Cardiac fibroblast (primary cell): ENCODE measurements at places on chromosomes 5 and 9.

- DNase-seq: no peak
Measured at GRCh38 chr5:134099939-134100282, 14.6 kb upstream of the TCF7 start.

GRCh38 chr5:62450259-62450658, 37.7 kb downstream of the IPO11 start:
- DNase-seq: no peak

DNA sequence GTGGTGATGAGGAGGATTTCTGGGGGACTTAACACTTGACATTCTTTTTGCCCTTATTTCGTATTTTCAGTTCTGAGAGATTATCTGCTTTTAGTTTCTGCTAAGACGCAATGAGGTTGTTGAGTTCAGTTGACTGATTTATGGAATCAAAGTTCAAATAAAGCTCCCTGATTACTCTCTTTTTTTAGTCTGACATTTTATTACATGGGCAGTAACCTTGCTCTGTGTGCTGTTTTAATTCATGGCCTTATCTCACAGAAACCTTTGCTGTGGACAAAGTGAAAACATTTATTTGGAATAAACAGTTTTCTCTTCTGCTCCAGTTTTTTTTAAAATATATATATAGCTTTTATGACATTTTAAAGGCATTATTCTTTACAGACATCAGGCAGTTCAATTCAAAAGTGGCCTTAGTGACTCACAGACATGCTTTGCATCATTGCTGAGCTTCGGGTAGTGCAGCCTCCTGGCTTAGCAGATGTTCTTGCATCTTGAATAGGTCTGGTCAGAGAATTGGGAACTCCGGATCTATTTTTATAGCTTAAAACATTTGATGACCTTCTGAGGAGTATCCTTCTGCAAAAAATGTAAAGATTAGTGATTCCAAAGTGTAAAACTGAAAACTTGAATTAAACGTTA, 162.9 kb downstream of the FAM170A start:
- no peak for DNase-seq

DNA sequence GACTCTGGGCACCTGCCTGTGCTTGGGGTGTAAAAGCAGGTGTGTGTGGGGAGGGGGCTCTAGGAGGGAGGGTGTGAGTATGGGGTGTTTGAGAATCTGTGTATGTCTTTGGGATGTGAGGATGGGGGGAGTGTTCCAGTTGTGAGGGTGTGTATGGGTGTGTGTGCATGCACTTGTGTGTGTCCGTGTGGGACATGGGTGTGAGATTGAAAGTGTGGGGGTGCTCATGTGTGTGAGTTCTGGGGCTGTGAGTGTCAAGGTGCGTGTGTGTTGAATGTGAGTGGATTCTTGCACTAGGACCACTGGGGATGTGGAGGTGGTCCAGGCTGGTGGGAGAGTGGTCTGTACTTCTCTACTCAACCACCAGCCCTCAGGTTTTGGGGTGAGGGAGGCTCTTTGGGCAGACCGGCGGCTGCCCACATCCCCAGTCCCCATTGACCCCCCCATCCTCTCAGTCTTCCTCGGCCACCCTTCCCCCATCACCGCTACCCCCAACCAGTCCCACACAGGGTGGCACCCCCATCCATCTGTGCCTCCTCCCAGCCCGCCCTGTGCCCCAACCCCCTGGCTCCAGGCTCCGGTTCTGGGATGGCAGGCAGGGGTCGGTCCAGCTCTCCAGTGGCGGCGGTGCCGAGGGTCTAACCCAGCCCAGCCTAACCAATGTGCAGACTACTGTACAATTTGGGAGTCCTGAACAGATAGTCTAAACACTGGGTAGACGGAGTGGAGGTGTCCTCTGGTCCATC, 31.5 kb downstream of the GOLGA2 start:
- no peak for DNase-seq

DNA sequence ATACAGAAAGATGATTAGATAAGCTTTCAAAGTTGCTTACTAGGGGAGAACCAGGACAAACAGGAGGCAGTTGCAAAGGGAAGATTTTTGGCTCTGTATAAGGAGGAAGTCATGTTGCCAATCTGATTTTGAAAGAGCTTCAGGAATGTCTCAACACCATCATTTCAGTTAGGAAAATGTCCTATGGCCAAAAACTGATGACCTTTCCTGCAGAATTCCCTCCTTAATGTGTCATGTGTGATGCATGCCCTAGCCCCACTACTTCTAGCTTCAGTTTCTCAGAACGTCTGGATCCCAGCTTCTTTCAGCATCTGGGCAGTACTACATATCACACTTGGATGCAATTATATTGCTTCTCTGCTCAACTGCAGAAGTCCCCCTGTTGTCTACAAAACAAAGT, 211.5 kb upstream of the NREP start:
- DNase-seq: peak; percentile 37

GRCh38 chr5:28685794-28686193, 1647.4 kb upstream of the CDH9 start:
- no peak for DNase-seq

DNA sequence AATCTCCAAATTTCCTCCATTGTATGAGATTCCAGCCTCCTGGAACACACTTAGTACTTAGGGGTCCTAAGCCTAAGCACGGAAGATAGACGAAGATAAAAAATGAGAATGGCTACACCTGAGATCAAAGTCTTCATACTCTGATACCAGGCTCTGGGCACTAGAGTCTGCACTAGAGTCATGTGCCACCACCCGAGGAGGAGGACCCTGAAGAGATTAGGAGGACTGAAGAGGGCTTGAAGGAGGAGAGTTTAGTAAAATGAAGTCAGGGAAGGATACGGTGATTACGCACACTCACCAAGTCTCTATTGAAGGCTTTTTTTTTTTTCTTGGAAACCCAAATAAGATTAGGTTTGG, 573 bp upstream of the SPATA24 start:
- no peak for DNase-seq

GRCh38 chr5:121746763-121747162, 104.9 kb upstream of the FTMT start:
- DNase-seq: no peak

- peak; percentile 57 for DNase-seq
Measured at GRCh38 chr5:136686192-136686872, 321.0 kb upstream of the TRPC7 start.

GRCh38 chr9:69001921-69002320, 12.0 kb downstream of the PRKACG start:
- no peak for DNase-seq

GRCh38 chr9:35619800-35620158, 1.6 kb upstream of the CD72 start:
- no peak for DNase-seq

DNA sequence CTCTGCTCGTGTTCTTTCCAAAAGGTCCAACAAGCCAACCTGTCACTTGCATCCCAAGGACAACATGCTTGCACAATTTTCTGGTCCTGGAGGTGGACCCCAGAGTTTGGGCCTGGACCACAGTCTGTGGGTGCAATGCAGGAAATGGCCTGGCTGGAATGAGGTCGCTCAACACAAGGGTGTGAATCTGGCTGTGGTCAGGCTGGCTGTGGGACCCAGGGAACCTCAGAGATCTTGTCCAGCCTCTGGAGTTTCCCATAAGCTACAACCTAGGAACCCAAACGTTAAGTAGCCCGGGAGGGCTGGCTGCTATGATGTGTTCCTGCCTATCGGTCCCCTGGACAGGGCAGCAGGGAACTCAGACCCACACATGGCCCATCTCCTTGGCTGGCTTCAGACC, 15.4 kb downstream of the TBC1D9B start:
- DNase-seq: no peak

DNA sequence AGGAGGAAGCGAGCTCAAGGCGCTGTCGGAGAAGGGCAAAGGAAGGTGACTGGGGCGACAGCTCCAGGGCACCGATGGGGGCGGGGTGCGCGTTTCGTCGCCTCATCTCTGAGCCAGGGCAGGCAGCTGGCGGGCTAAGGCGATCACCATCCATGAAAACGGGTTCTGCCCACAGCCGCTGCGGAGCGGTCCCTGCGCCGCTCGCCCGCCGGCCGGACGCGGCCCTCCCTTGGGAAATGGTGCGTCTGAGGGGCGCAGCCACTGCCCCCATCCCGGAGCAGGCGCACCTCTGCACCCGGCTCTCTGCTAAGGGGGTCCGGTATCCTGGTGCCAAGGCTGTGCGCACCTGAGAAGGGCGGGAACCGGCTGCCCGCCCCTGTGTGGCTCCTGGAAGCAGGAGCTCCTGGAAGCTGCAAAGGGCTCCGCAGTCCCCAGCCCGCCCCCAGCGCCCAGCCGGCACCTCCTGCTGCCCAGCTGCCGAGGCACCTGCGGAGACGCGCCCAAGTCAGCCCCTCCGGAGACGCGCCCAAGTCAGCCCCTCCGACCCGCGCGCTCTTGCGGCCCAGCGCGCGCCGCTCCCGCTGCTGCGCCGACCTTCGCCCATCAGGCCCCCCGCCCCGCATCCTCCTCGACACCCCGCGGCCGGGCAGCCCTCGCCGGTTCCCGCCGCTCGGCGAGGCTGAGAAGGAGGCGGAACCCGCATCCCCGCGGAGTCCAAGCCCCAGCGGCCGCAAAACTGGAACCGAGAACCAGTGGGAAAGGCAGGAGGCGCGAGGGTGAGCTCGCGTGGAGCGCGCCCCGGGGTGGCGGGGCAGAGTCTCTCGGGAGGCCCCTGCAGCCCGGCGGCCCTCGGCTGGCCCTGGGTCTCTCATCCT, 757 bp downstream of the ANKRD34B start:
- no peak for DNase-seq

DNA sequence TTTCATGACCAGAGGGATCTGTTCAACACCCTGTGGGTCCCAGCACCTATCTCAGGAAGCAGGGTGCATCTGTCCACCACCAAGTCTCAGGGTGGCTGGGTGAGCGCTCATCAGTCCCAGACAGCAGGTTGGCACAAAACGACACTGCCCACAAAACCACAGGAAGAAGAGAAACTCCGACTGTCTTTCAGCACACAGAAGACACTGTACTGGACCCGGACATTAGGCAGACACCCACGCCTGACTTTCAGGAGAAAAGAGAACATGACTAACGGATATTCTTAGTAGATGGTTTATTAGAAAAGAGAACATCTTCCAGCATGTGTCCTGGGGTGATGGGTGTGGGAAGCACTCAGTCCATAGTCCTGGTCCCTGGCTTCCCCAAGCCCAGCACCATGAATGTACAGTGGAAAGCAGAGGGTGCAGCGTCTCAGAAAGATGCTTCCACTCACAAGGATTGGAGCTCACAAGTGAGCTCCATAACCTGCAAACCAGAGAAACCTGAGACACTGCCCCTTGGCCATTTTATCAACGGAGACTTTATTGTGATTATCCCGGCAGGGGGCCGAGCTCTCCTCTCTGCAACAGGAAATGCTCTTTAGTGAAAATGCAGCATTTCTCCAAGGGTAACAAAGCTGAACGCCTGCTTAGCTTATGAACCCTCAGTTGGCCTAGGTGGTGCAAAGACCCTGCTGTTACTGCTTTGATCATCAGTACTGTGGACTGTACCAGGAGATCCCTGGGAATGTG, 35.8 kb upstream of the LCP2 start:
- DNase-seq: no peak

- peak; percentile 93 for DNase-seq
Measured at GRCh38 chr5:168656633-168657032, 77.5 kb upstream of the PANK3 start.

- peak; percentile 48 for DNase-seq
Measured at GRCh38 chr9:105341434-105342146, 97.1 kb downstream of the SLC44A1 start.

DNA sequence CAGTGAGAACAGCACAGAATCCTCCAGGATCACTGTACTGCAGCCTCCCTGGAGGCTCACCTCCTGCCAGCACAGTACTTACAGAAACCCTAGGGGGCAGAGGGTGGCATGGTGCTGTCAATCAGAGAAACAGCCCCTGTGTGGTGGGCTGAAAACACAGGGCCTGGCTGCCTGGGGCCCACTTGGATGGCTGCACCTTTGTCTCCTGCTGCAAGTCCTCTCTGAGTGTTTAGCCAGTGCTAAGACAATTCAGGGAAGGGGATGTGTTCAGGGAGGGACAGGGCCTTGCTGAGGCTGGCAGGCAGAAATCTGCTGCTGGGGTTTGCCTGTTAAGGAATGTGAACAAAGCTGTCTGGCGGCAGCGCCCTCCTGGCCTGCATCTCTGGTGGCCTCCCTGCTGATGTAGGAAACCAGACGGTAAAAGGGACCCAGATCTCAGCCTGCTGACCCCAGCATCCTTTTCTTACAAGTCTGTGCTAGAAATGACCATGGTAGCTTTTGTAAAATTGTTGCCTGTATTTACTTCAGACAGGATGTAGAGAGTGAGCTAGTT, 39.5 kb downstream of the PRRC2B start:
- no peak for DNase-seq

DNA sequence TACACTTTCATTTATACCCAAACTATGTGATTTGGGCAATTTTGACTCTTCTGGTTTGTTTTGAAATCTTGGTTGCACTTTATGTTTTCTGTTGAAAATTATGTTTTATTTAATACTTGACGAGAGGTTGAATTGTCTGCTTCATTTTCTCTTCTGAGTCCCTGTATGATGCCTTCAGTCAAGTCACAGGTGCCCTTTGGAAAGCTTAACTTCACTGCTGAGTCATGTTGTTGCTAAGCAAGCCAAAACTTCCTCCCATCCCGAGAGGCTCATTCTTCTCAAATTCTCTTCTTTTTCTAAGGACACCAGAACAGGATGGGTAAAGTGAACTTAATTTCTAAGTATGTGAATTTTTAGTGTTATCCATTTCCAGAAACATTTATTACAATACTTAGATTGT, 455.3 kb upstream of the PTGER4 start:
- peak; percentile 78 for DNase-seq

DNA sequence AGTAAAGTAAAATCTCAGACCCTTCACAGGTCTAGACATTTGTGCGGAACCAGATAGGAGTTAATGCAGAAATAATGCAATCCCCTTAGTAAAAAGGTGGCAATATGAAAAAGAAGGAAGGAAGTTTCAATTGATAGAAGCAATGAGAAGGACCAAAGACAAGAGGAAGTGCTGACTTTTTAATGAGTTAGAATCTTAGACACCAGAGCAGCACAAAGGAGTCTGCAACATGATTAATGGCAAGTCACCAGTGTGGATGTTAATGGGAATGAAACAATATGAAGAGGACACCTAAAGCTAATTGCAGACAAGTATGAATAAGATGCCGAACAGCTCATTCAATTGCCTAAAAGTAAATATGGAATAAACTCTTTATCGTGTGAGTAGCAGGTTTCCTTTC, 50.9 kb downstream of the MEGF9 start:
- DNase-seq: no peak

GRCh38 chr5:3694819-3695218, 99.2 kb downstream of the IRX1 start:
- DNase-seq: no peak

DNA sequence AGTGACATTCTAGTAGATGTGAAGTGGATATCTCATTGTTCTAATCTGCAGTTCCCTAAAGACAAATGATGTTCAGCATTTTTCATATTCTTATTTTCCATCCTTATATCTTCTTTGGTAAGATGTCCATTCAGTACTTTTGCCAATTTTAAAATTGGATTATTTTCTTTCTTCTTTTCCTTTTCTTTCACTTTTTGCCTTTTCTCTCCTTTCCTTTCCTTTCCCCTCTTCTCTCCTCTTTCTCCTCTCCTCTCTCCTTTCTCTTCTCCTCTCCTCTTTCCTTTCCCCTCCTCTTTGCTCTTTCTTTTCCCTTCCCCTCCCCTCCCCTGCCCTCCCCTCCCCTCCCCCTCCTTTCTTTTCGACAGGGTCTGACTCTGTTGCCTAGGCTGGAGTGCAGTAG, 10.1 kb downstream of the ZFYVE16 start:
- no peak for DNase-seq

- DNase-seq: no peak
Measured at GRCh38 chr5:165137701-165138100, 1632.3 kb downstream of the MAT2B start.
